Esophagus squamous epithelium (tissue), 5 donors: ENCODE measurements at places on chromosomes 16 and 17. TPM values are rescaled to one million over a fixed set of nuclear protein-coding genes. Genes with fewer than 3 reads are reported as not detected.

- DNase-seq = no peak
Measured at GRCh38 chr17:50916026-50916707, 50.0 kb upstream of the TOB1 start.

CLEC18B gene
- total RNA-seq = 4.1 TPM

DNA sequence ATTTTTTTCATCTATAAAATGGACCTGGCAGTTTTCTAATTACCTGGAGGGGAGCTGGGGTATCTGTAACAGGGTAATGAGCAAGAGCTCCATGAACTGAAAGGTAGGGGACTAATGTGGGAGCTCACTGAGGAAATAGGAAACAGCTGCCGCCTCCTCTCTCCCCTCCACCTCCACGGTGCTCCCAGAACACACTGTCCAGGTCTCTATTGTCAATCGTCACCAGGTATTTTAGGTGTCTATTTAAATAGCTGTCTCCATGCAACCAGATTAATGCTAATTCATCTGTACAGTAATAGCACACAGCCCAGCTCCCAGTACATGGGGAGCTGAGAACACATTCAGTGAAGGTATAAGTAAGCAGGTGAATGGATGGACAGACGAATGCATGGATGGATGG is 233.3 kb downstream of the GRIN2A start:
- no peak for DNase-seq

- no peak for DNase-seq
Measured at GRCh38 chr16:79618692-79619050, 18.1 kb upstream of the MAF start.

GRCh38 chr17:74356646-74357465 is 4.8 kb downstream of the BTBD17 start:
- no peak for DNase-seq

TPSD1 gene
- total RNA-seq = not detected

DNA sequence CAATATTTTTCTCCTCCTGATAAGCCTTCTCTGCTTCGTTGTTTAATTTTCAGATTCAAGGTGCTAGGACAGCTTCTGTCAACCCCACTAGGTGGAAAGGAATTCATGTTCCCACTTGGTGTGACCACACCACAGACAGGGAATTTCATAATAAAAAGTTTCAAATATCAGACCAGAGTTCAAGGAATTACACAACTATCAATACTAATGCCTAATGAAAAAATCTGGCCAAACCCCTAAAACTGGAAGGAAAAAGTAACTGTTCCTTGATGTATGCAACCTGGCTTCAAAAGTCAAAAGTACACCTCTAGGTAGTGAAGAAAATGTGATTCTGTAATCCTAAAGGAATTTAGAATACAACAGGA is 87.8 kb upstream of the CORO6 start:
- no peak for DNase-seq

DNA sequence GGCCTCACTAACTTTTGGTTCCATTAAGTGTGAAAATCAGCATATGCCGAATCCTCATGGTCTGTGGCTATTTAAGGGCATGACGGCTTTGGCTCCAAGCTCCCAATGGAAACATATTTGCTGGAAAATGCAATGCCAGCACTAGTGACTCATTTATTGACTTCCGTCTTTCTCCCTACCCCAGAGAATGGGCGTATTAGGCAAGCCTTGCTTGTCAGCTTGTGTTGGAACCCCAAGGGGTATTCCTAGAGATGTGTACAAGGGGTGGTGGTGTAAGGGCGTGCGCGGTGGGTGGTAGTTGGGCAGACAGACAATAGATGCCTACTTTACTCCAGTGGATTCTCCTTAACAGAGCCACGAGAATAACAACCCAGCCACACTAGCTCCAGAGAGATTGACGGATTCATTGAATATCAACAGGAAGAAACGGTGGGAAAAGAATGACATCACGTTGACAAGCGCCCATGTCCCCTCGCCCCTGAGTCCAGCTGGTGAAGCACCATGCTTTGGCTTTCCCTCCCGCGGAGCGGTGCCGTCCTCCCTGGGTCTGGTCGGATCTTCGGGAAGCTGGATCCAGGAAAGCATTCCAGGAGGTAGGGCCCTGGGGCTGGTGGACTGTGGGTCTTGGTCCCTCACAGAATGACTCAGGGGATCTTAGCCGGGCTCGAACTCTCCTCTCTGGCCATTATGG is 10.3 kb downstream of the CD300LB start:
- DNase-seq = no peak
